ENCODE measurements at places on chromosomes 1 and 21. TPM values are rescaled to one million over a fixed set of nuclear protein-coding genes. Genes with fewer than 3 reads are reported as not detected.

TSSK3 gene
- total RNA-seq = 0.86 TPM

ODR4 gene
- total RNA-seq = 18.8 TPM

ERICH3 gene
- total RNA-seq = under 0.01 TPM

CLCA4 gene
- not detected for total RNA-seq

TNFSF4 gene
- 1.3 TPM for total RNA-seq

VWA1 gene
- total RNA-seq = 3.4 TPM

LY9 gene
- not detected for total RNA-seq

MYOG gene
- 0.09 TPM for total RNA-seq

LAMTOR2 gene
- total RNA-seq = 68.1 TPM

POU2F1 gene
- total RNA-seq = 3.0 TPM

FAM78B gene
- total RNA-seq = 0.26 TPM

TCP10L gene
- total RNA-seq = 0.32 TPM

GCLM gene
- 17.9 TPM for total RNA-seq

NRIP1 gene
- 22.4 TPM for total RNA-seq

ILDR2 gene
- total RNA-seq = not detected

KRTAP7-1 gene
- not detected for total RNA-seq

ANXA9 gene
- total RNA-seq = 0.63 TPM

INSRR gene
- not detected for total RNA-seq

BTBD8 gene
- total RNA-seq = 4.7 TPM

ERO1B gene
- 0.63 TPM for total RNA-seq

S100A14 gene
- total RNA-seq = 2.1 TPM

PRAMEF14 gene
- not detected for total RNA-seq

KAZN gene
- total RNA-seq = 3.8 TPM

CASQ1 gene
- not detected for total RNA-seq

LCE1E gene
- total RNA-seq = not detected

ESPN gene
- 0.17 TPM for total RNA-seq

RIMKLA gene
- total RNA-seq = under 0.01 TPM

GJC2 gene
- 4.7 TPM for total RNA-seq

CNKSR1 gene
- total RNA-seq = not detected

HSF2BP gene
- 0.77 TPM for total RNA-seq

All from bronchial smooth muscle cell (primary cell).